ENCODE measurements at places on chromosomes 5 and 9.
A peak's percentile ranks its signal among the peaks of the same experiment; 100 is the strongest.

DNA sequence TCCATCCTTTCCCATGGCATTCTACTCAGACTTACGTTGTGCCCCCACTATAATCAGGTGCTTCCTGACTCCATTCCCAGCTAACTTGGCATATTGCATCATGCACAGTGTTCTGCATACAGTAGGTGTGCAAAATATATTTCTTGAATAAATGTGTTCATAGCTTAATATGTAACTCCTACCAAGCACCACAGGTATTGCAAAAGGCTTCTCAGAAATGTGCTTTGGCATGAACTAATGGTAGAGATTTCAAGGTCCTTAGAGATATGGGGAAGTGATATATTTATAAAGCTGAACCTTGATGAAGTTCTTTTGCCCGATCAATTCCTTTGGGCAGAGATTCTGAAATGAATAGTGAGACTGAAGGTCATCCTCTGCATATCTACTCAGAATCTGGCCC is 220.4 kb downstream of the KCTD16 start:
- no peak for DNase-seq

DNA sequence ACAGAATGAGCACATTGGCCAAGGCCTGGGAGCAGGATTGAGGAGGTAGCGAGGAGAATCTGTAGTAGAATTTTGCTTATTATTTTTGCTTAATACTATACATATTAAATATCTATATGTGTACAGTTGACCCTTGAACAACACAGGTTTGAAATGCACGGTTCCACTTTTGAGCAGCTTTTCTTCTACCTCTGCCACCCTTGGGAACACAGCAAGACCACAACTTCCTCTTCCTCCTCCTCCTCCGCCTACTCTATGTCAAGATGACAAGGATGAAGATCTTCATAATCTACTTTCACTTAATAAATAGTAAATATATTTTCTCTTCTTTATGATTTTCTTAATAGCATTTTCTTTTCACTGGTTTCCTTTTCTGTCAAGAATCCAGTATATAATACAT is 541.4 kb downstream of the KCTD16 start:
- no peak for DNase-seq

DNA sequence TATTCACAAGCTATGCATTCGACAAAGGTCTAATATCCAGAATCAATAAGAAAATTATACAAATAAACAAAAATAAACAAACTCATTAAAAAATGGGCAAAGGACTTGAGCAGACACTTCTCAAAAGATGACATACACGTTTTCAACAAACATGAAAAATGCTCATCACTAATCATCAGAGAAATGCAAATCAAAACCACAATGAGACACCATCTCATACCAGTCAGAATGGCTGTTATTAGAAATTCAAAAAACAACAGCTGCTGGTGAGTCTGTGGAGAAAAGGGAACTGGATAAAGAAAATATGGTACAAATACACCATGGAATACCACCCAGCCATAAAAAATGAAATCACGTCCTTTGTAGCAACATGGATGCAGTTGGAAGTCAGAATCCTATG is 45.1 kb upstream of the PUM3 start:
- DNase-seq: no peak

DNA sequence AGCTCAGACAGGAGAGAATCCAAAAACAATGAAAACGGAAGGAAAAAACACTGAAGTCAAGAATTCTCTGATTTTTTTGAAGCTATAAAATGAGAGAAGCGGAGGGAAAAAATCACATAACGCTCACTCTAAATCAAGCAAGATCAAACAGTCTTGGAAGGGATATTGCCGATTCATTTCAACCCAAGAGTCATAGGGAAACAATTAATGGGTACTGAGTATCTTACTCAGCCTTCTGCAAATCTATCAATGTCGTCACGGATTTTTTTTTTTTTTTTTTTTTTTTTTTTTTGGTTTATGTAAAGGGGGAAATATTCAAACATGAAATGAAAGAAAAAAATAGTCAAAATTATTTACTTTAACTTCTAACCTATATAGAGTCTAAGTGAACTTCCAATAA is 9.5 kb downstream of the MEF2C start:
- DNase-seq: no peak

- DNase-seq: no peak
Measured at GRCh38 chr5:131441184-131441583, 177.3 kb downstream of the CDC42SE2 start.

DNA sequence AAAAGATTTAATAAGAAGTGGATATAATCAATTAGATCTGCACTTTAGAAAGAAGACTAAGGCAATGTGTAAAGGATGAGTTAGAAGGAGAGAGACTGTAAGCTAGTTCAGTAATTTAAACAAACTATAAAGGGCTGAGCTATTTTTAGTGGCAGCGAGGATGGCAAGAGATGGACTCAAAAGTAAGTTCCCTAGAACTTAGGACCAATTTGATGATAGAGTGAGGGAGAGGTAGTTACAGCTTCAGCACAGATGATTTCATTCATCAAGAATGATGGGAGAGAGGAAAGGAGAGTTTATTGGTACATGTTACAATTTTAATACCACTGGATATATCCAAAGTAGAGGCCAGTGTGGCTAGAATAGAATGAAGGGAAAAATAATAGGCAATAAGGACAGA is 19.1 kb downstream of the NADK2 start:
- no peak for DNase-seq

- DNase-seq: no peak
Measured at GRCh38 chr9:37971108-37971459, 67.2 kb upstream of the SLC25A51 start.

- no peak for DNase-seq
Measured at GRCh38 chr9:136373300-136374182, at the start of gene CARD9. TSS of gene CARD9 (minus strand) at chr9:136373669. CDS start at chr9:136372078, 1,591 bp downstream.

GRCh38 chr9:108768744-108769143 is 87.0 kb downstream of the ACTL7B start:
- no peak for DNase-seq

DNA sequence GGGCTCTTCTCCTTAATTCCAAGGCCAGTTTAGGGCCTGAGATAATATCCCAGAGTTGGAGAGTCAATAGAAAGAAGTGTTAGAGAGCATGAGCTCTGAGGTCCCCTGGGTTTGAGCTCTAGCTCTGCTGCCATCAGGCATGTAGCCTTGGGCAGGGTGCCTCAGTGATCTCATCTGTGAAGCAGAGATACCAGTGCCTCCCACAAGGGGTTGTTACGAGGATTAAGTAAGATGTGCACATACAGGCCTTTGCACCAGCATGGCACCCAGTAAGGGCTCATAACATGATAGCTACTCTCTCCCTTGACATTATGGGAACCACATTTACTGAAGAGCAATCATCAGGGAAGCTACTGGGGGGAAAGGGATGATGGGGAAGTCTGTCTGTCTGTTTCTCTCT is 265.7 kb downstream of the HSPA4 start:
- DNase-seq: no peak

GRCh38 chr5:57497733-57498132 is 15.1 kb upstream of the ACTBL2 start:
- DNase-seq: no peak

GRCh38 chr9:131198041-131198715 is 72.8 kb downstream of the NUP214 start:
- no peak for DNase-seq

GRCh38 chr9:34396276-34397214 is 19.8 kb upstream of the MYORG start:
- peak; percentile 49 for DNase-seq

DNA sequence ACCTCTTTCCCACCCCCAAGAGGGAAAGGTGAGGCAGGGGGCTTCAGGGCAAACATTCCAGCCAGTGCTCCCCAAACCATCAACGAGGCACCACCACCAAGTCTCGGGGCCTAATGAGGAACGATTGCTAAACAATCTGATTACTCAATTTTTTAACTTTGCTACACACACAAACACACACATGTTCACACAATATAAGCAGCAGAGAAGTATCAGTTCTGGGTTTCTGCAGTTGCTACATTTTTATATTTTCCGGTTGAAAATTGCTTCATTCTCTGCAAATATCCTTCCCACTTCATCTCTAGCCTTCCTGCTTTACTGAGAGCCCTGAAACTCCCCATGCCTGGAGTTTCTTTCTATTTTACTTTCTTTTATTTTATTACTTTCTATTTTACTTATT is 60.2 kb downstream of the FEM1C start:
- DNase-seq: no peak

DNA sequence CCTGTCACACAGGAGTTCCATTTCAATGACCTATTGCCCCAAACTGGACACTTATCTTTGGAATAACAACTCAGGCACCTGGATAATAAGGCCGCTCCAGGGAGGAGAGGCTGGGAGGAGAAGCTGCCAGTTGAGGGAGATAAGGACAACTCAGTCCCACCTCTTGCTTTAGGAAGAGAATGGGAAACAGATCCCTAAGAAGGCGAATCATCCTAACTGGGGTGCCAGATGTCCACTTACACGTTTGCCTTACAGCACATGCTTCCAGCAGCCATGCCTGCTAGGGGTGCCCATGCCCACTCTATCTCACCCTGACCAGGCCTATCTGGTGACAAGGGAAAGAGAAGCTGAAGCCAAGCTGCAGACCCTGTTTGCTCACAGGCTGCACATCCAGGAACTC is 6.5 kb downstream of the HK3 start:
- DNase-seq: peak; percentile 43

- DNase-seq: no peak
Measured at GRCh38 chr9:35666045-35666444, 1.1 kb upstream of the ARHGEF39 start.

- DNase-seq: no peak
Measured at GRCh38 chr5:148372893-148373292, 10.9 kb upstream of the FBXO38 start.

DNA sequence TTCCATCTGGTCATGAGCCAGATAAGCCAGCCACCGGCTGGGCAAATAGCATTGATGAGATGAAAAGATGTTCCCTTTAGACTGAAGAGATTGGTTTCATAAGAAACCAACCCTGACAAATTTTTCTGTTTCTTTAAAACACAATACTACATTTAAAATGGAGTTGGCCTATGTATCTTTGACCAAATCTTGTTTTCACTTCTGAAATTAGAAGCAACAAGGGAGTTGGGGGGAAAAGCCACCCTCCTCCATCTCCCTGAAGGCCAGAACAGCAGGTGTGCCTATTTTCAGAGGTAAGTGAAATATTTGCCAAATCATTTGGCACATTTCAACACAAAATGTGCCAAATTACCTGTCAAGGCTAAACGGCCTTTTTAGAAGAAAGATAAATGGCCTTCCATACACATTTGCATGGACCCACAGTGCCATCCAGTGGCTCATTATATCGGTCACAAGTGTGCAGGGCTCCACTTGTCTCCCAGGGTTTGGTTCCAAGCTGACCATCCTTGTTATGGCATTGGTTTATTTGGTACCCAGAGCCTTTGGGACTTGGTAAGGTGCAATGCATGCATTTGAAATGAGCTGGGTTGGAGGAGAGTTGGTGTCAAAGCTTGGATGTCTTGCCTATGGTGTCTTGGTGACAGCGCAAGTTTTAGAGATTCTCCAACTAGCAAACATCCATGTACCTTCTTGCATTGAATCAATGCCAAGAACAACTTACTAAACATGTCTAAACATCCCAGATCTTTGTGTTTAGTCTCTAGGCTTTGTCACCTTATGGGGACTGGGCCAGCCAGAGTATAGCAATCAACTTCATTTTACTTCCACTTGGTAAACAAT is 372.0 kb upstream of the KIF2A start:
- DNase-seq: no peak

GRCh38 chr5:102481054-102481715 is 17.6 kb downstream of the SLCO6A1 start:
- no peak for DNase-seq

DNA sequence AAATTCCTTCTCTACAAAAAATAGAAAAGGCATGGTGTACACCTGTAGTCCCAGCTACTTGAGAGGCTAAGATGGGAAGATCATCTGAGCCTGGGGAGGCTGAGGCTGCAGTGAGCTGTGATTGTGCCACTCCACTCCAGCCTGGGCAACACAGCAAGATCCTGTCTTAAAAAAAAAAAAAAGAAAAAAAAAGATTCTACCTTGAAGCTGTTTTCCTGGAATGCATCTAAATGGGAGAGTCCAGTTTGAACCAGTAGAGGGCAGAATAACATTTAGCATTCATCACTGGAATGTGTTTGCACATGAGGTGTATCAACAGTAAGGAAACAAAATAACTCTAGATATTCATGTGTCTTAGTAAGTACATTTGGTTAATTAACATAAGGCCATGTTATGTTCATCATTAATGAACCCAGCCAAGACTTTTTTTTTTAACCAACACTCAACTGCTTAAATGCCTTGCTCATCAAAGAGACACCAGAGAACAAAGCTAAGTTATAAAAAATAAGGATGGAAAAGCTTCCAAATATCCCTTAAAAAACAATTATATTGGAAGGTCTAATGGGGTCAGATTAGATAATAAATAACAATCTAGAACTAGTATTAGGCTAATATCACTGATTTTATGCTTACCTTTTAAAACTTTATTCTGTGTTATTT is 16.1 kb downstream of the IFNE start:
- DNase-seq: no peak

DNA sequence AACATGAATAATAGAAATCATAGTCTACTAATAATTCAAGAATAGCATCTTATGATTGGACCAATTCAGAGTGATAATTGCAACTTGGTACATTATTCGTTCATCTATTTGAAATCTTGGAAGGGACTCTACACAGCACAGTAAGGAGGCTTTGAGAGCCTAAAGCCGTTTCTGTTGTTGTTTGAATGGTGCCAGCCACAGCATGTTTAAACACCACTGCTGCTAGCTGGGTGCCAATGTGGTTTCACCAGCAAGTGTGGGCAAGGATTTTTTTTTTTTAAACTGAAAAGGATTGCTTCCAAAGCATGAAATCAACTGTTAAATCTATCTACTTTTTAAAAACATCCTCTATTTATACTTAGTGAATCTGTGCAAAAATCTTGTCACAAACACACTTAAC is 253.9 kb upstream of the MAP3K1 start:
- DNase-seq: no peak

GRCh38 chr9:110337727-110338126 is at the start of gene TXNDC8:
TSS of gene TXNDC8 (minus strand) at chr9:110337863.
- no peak for DNase-seq

GRCh38 chr5:5544094-5544663 is 121.7 kb downstream of the ICE1 start:
- no peak for DNase-seq

DNA sequence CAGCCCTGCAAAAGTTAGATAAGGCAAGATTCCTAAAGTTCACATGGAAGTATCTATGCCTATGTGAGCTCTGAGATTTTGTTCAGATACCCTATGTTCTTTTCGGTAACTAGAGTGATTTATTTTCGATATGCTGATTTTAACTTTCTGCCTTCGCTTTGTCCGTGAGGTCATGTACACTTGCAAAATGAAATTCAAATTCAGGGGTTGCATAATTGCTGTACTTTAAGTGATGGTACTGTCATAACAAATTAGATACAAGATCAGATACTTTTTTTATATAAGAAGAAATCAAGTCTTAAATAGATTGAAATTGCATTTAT is 350 bp upstream of the ECPAS start:
- no peak for DNase-seq

Data from type B pancreatic cell (in vitro differentiated cells).